ENCODE measurements at places on chromosomes 5 and 9.

GRCh38 chr5:100762108-100762507, 141.0 kb downstream of the ST8SIA4 start:
- DNase-seq: no peak

GRCh38 chr5:65157906-65158603, 323.7 kb downstream of the ADAMTS6 start:
- no peak for DNase-seq

- no peak for DNase-seq
These were observed 726.1 kb upstream of the ADAMTS16 start for GRCh38 chr5:4413996-4414395.

GRCh38 chr9:134618163-134618832, 23.3 kb upstream of the COL5A1 start:
- no peak for DNase-seq

- no peak for DNase-seq
These were observed 14.0 kb downstream of the SPRY4 start for GRCh38 chr5:142310803-142311202.

- DNase-seq: no peak
These were observed 89.0 kb downstream of the HRH2 start for GRCh38 chr5:175746851-175747250.

GRCh38 chr9:20532584-20532983, 89.7 kb downstream of the MLLT3 start:
- DNase-seq: no peak

DNA sequence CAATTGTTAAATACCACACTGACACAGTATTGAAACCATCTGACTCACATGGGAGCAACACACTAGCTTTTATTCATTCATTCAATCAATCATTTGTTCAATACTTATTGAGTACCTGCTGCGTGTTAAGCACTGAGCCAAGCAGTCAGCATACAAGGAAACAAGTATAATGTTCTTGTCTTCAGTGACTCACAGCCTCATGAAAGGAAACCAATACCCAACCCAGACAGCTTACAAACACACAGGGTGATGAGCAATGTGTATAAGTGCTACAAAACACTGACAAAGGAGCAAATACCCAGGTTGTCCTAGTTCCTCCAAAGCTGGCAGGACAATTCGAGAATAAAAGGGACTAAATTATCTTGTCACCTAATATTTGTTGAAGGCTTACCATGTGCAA, 67.6 kb upstream of the RASEF start:
- DNase-seq: peak; percentile 54

Measured in mucosa of gallbladder (tissue), 1 donor.